ENCODE measurements at places on chromosomes 4 and X. TPM values are rescaled to one million over a fixed set of nuclear protein-coding genes. Genes with fewer than 3 reads are reported as not detected.

The GPR34 gene
- total RNA-seq = under 0.01 TPM

The FATE1 gene
- total RNA-seq = not detected

The ATXN3L gene
- not detected for total RNA-seq

The PNPLA4 gene
- 7.6 TPM for total RNA-seq

The TEX11 gene
- 1.5 TPM for total RNA-seq

The GPR119 gene
- not detected for total RNA-seq

The CLCN4 gene
- total RNA-seq = 1.6 TPM

The TRIML2 gene
- total RNA-seq = 0.14 TPM

The SPANXA2 gene
- total RNA-seq = not detected

The ARSH gene
- not detected for total RNA-seq

The FAM156A gene
- 20.8 TPM for total RNA-seq

The CSAG2 gene
- total RNA-seq = not detected

The ZAR1 gene
- not detected for total RNA-seq
